ENCODE measurements at places on chromosomes 2 and 18.

GRCh38 chr2:39141334-39142271, 20.8 kb upstream of the SOS1 start:
- DNase-seq: no peak

DNA sequence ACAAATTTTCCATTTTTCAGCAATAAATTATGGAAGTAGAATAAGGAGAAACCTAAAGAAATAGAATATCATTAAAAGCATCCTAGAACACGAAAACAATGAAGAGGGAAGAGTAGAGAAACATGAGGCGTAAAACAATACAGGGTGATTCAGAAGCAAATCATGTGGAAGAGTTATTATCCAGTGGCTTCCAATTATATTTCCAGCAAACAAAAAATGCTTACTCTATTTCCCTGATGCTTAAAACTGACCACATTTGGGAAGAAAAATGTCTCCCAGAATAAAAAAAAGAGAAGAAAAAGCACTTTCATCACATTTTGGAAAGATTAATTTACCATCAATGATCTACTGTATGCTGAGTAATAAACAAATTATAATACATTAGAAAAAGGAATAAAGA, 192.6 kb downstream of the CD226 start:
- DNase-seq: no peak

DNA sequence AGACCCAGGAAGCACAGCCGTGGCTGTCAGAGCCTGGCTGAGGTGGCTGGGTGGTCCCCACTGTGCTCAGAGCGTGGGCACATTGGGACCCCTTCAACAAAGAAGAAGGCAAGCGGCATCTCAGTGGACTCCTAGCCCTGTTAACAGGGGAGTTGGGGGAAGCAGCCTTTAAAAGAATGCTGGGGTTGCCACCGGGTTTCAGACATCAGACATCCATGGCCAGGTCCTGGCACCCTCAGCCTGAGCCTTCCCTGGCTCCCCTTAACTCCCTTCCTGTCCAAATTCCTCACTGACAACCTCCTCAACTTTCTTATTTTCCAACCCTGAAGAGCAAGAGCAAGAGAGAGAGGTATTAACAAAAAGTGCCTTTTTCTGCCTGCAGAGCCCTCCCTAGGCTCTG, 24.8 kb upstream of the GNAL start:
- no peak for DNase-seq

DNA sequence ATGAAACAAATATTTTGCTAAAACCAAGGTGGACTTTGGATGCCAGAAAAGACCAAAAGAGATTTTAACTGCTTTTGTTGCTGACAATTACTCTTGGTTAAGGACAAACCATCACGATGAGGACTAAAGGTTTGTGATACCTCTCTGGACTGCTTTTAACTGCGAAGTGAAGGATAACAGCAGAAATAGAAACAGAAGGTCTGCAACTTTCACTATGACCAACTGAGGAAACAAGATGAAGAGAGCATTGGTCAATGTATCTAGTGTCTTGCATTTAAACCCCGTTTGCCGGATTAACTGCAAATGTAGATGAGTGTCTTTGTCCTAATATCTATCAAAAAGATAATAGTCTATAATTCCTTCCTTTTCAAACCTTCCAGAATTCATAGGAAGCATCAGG, 541.7 kb downstream of the ERBB4 start:
- DNase-seq: no peak

- DNase-seq: no peak
These were observed 233.7 kb downstream of the CALCRL start for GRCh38 chr2:187214306-187214705.

- no peak for DNase-seq
These were observed 204.5 kb upstream of the LRATD1 start for GRCh38 chr2:14428056-14428455.

GRCh38 chr2:48993576-48993975, 160.7 kb downstream of the FSHR start:
- DNase-seq: no peak

- DNase-seq: no peak
These were observed 68.3 kb downstream of the ICOS start for GRCh38 chr2:204004912-204005311.

GRCh38 chr2:27720004-27720551, 51.4 kb upstream of the MRPL33 start:
- peak; percentile 41 for DNase-seq

DNA sequence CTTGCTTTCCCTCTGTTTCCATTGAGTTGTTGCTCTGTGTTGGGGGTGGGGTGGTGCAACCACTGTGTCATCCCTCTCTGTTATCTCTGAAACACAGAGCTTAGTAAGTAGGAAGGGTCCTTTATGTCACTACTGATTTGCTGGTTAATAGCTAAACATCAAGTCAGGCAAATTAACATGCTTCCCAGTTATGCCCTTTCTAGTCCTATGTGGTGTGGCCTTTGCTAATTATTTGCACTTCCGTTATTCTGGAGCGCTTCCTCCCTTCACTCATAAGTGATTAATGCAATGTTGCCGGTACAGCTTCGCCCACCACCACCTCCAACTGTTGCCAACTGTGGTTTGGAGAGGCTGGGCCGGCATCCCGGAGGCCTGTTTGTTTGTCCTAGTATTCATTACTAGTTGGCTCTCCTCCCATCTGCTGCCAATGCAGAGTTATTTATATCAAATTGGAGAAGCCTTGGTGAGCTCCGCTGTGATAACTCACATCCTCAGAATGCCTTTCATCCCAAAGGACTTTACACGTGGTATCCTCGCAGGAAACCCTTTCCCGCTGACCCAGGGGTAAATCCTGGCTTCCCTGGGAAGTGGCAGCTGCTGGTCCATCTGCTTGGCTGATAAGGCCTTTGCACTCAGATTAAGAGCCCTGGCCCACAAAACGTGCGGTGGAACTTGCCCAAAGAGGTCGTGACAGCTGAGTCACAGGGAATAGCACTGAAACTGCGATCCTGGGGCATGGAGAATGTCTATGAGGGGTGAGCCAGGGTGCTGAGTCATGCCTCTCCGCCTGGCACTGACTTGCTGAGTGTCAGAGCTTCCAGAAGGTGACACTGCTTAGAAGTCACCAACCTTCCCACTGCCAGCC, 72.0 kb upstream of the ZCCHC2 start:
- no peak for DNase-seq

- DNase-seq: no peak
These were observed 158.3 kb downstream of the GULP1 start for GRCh38 chr2:188449971-188450370.

- no peak for DNase-seq
These were observed 1145.3 kb upstream of the CHAC2 start for GRCh38 chr2:52622266-52622665.

DNA sequence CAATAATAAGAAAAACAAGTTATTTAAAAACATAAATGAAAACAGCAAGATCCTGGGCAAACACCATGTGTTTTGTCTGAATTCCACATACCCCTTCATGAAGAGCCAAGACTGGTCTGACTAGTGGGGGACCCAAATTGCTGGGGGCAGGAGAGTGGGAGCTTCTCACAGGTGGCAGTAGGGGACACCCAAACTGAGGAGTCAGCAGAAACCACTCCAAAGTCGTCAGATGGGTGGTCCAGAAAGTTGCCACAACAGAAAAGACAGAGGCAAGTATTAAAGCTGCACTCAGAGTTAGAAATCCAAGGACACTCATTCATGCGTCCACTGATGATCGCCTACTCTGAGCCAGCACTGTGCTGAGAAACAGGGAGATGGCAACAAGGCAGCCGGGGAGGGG, 12.3 kb upstream of the LCLAT1 start:
- no peak for DNase-seq

DNA sequence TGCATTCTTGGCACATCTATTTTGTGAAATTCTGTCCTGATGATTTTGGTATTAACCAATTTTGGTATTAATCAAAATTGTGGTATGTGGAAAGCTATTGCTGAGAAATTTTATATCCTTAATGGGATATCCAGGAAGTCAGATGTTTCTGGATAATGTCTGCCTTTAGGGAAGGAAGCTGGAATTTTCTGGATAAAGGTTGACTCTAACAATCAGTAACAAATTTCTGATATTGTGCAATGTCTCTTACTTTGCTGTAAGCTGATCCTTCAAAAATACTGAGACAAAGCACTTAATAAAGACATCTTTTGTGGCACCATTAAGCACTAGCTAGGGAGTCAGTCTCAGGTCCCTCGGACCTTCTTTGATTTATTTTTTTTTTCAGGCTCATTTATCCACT, 100.8 kb upstream of the UGP2 start:
- DNase-seq: no peak

- no peak for DNase-seq
These were observed 295.1 kb downstream of the CNTNAP5 start for GRCh38 chr2:124320051-124320688.

DNA sequence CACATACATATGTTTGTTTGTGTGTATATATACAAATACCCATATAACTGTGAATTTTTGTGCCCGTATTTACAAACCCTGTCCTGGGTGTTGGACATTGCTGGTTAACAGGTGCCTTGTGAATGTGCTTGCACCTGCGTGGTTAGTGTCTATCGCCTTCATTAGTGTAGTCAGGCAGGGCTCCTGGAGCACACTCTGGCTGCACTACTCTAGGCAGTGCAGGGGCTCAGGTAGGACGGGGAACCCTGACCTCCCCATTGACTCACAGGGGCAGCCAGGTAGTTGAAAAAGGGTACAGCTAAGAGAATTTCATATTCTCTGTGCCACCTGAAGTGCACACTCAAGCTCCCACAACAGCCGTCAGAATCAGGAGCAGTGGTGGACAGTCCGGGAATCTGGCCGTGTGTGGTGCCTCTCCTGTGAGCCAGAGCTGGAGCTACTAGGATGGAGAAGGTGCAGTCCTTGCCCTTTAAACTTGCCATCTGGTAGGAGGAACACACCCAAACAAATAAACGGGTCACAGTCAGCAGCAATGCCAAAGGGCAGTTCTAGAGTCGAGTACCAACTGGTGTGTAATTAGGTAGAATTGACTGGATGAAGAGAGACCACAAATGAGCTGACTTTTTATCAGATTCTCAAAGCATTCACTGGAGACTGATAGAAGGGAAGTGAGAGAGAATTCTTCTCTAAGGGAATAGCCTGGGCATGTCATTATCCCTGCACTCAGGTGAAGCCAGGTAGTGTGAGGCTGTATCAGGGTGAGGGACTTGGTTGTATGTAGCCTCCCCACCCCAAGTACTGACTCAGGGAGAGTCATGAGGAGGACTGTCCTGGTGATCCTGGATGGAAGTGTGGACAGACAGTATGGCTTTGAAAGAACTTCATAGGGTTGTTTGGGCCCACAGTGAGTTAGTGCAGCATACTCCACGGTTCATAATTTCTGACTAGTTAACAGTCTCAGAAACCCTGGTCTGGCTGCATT, 44.1 kb downstream of the FARP2 start:
- no peak for DNase-seq

DNA sequence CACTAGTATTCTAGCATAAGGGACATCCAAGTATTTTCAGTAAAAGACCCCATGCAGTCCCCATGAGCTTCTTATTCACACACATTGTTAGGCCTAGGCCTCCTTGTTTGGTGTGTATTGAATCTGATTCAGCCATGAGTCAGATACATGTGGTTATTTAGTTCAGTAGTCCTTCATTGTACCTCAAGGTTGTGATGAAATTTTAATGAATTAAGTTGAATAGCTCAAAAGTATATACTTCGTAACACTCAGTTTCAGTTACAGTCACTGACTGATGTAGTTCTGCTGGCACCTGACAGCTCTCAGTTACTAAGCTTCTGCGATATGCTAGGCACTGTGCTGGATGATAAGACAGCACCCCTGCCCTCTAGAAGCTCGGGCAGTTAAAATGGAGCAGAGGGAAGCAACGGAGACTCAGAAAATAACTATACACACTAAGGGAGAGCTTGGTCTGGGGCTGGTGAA, 86.4 kb downstream of the XRCC5 start:
- no peak for DNase-seq

DNA sequence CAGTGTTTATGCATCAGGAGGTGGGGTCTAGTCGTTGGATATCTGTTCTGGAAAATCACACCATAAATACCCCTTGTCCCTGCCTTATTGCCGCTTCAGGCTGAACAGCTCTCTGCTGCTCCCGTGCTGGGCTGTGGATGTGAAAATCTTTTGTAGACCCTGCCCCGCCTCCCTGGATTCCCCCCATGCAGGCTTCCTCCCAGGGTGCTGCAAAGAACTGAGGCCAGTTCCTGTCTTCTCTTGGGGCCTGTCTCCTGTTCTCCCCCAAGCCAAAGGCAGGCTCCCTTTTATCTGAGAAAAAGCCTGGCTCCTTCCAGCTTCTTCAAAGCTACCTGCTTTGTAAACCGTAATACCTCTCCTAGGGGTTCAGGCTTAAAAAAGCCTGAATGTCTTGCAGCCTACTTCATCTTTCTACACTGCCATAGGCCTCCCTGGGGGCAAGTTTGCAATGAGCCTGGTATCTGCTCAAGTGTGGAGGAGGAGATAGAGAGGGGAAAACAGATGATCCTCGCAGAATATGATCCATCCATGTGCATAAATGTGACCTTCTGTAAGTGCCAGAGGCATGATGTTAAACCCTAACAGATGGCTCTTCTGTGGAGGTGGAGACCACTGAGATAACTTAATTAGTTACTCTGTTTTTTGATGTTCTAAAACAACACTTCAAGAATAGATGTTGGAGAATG, 55.3 kb downstream of the VWA3B start:
- no peak for DNase-seq

- DNase-seq: no peak
These were observed 9.9 kb downstream of the PLEKHM3 start for GRCh38 chr2:208015475-208015874.

- no peak for DNase-seq
These were observed 14.7 kb downstream of the NIFK start for GRCh38 chr2:121721926-121722325.

DNA sequence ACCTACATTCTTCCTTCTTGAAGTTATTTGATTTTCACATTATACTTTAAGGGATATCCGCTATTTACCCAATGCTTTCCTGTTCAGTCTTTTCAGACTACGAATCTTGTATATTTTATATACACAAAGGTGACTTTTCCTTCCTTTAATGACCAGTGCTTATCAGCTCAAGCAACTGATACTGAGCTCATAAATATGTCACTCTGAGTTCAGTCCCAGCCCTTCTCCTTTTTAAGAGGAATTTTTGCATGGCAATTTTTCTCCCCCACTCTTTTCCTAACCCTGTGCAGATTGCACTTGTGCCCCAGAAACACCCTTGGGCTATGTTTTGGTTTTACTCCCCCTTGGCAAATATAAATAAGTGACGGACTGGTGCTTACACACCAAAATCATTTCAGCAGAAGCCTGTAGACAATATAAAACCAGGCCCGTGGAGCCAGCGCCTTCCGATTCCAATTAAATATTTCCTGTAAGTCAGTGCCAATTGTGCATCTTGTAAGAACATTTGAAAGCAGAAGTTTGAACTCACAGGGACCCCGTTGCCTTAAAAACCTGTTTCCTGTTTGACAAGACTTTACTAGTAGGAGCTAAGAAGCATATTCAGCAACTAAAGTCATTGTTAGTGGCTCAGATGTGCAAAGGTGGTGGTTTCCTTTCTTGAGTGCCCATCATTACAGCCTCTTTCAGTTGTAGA, 66.3 kb upstream of the GATA6 start:
- no peak for DNase-seq

GRCh38 chr2:72893594-72894319, 6.5 kb downstream of the SPR start:
- no peak for DNase-seq

DNA sequence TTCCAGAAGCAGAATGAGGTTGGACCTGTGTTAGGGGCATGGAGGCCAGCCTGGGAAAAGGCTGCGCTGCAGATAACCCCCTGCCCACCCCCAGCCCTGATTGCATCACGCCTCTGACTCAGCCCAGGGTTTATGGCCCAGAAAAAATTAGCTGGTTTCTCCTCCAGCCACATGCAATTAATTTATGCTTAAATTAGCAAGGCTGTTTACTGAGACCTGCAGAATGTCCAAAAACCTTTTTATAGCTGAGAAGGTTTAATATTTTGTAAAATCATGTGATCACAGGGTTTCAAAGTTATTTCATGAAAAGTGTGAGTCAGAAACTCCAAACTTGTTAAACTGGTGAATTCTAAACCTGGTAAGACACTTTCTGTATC, 123.1 kb upstream of the HDAC4 start:
- no peak for DNase-seq

Data from activated CD4-positive, alpha-beta T cell treated with anti-CD3 and anti-CD28 coated beads for 24 hours (primary cell).